AG04449 (cell line): ENCODE measurements at places on chromosomes 7 and 10.

DNA sequence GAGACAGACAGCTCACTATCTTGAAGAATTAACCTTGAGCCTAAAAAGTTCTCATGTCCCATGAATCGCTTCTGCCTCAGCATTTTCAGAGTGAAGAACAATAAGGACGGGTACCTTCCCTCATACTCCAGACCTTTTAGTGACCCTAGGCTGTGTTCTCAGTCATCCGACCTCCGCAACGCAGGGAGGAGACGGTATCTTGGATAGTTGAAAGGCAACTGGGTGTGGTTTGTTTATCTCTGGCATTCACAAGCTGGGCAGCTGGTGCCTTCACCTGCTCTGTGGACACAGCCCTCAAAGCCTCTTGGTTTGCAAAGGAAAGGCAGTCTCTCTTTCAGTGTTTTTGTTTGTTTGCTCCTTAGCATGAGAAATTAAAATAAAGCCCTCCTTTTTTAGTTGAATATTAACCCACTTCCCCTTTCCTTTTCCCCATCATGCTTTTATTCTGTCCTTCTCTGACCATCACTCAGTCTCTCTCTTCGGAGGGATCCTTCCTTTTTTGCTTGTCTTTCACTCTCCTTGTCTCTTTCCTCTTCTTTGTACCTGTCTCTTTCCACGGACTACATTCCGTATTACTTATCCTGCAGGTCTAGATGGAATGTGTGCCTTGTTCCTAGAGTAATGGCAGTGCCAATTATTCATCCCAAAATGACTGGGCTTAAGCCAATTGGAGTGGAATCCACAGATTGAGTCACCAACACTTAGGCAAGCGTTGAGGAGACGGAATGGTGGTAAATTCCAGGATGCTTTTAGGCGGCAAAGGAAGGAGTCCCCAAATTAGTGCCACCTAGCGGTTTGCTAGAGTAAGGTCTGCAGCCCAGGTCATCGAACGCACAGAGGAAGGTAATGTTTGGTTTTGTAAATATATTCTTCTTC is 45.8 kb downstream of the PRR15 start:
- DNase-seq: no peak

GRCh38 chr10:114042895-114043531 is 653 bp upstream of the ADRB1 start:
- DNase-seq: no peak

DNA sequence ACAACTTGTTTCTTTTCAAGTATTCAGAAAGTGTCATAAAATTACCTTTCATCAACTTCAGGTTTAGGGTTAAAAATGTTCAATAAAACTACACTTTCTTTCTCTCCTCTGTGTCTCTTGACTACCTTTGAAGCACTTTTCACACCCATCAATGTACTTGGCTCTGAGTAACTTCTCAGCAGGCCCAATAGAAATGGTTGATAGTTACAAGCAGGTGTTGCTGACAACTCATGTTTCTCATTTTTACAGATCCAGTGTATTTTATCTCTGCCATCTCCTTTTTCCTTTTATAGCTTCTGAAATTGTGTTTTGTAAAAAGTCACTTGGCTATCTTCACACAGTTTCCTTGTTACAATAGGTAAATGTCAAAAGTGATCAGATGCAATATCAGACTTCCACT is 348.0 kb downstream of the PHTF2 start:
- DNase-seq: no peak

DNA sequence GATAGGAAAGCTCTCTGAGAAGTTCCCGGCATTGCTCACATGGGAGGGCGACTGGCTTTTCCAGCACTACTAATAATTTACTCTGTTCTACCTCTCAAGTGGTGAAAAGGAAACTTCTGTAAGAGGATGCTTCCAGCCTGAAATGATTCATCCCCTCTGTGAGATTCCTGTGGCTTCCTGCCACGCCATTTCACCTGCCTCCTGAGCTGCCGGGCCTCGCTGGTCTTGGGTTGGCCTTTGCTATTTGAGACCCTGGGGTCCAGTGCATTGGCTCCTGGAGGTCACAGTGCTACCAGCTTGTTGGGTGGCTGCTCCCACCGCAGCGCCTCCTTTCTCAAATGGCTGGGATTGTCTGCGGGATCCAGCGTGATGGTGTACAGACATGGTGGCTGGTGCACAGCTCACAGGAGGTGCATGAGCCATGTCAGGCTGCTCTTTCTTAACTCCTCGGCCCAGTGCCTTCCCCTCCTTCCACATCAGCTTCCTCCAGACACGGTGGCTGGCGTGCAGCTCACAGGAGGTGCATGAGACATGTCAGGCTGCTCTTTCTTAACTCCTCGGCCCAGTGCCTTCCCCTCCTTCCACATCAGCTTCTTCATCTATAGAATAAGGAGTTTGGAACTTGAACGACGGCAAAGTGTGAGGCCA is 42.9 kb upstream of the PCBD1 start:
- DNase-seq: no peak

DNA sequence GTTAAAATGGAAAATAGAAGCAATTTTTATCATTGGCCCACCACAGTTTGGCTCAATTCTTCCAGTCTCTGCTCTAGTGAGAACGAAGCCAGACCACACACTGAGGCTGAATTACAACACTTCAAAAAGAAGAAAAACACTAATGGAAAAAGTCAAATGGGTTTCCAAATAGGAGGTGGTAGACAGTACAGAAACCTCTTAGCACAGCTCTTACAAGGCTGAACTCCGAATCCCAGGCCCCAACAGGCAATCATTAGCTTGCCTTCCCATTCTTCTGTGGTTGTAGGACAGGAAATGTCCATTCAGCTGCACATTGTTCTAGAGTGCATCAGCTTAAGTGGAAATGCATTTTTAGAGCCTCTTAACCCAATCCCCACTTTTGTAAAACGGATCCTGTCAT is 115.1 kb upstream of the MEOX2 start:
- peak; percentile 44 for DNase-seq

- no peak for DNase-seq
Measured at GRCh38 chr7:57362868-57363267, 87.1 kb upstream of the ZNF716 start.

GRCh38 chr10:95964756-95965155 is 57.0 kb downstream of the CC2D2B start:
- no peak for DNase-seq

DNA sequence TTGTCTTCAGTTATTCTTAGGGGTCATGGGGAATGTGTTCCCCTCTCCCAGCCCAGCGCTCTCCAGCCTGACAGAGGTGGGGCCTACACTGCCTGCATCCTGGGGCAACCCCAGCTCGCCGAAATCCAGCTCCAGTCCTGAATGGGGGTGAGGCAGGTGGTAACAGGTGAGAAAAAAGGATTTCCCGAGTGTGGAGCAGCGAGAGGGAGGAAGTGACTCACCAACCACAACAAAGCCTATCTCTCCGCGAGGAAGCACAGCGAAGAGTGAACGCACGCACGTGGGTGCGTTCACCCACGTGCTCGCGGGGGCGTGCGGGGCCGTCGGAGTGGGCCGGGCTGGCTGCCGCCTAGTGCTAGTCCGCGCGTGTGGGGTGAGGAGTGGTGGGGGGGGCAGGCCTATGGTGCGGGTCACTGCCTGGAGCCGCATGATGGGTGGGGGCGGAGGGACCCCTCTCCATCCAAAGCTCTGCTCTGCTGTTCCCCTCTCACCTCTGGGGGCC is 855 bp upstream of the PALD1 start:
- no peak for DNase-seq

DNA sequence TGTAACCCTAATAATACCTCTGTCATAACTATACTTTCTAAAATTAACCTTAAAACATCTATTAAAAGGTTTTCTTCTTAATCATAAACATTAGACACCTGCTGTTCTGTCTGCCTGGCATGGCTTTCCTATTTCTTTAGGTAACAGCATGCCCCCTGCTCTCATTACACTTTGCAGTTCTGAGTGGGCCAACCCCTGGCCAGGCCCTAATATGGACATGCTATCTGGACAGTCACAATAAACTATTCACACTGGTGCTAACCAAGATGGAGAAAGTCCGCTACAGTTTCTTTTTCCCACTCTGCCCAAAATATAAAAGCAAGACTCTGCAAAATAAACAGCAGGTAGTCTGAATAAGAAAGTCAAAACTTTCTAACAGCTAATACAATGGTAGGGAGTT is 84.0 kb downstream of the ELAPOR2 start:
- DNase-seq: no peak

GRCh38 chr7:120988591-120989256 is at the start of gene CPED1:
CPED1 (plus strand) TSS chr7:120988711; CDS start chr7:120989622, 911 bp downstream.
- DNase-seq: no peak

DNA sequence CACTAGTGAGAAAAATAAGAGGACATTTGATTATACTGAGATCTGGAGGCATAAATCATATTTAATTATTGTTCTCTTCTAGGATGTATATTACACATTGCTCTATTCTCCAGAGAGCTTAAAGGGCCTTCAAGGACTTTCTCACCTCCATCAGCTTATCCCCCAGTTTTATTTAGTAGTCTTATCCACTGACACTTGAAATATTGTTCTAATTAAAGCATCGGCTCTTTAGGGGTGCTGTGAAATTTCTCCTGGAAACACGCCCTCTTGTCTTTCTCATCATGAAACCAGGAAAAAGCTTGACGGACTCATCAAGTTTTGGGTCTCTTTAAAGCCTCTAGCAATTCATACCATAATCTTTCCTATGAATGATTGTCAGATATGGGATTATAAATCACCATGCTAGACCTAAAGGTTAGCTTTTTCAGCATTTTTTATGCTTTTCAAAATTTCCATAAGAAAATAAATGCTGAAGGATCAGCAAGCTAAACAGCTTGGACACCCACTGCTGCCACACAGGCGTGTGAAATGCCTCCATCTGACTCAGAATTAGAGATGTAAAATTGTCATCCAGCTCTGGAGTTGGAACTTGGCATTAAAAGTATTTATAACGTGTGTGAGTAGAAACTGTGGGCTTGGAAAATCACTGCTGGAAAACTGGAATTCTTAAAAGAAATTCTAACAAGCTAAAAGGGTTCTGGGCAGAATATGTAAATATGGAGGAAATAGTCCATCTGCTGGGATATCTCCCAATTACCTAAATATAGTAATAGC is 216.3 kb downstream of the CHRM2 start:
- no peak for DNase-seq

GRCh38 chr7:10584886-10585285 is 388.8 kb upstream of the PHF14 start:
- no peak for DNase-seq

DNA sequence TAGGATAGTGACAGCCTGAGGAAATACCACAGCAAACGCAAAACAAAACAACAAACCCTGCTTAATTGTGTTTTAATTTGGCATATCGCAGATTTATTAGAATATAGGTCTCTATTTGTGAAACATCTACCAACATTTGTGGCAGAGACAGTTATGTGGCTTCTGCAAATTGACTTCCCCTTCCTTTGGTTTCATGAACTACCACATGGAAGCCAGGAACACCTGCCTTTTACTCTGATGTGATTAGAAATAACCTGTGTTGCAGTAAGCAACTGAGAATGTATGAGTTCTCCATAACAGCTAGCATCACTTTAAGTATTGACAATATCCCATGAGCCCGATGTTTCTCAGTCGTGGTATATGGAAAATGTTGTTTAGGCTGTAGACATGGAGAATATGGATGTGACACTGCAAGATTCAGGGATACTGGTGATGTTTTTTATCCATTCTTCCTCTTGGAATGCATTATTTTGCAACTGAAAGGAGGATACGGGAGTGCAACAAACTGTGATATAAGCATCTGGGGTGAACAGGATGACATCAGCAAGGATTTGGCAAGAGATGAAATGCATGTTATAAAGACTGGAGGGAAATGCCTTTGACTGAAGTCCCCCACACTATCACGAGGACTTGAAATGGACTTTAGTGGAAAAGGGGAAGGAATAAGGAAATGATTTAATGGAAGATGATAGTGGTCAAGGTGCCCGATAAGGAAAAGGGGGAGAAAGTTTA is 95.9 kb downstream of the CUBN start:
- DNase-seq: no peak

GRCh38 chr7:668958-669357 is 57.5 kb upstream of the DNAAF5 start:
- no peak for DNase-seq

- no peak for DNase-seq
Measured at GRCh38 chr7:103446049-103446520, at the start of gene SLC26A5. SLC26A5 (minus strand) TSS chr7:103446207; CDS start chr7:103421514, 24,693 bp downstream.

GRCh38 chr7:45229156-45229920 is 71.7 kb downstream of the RAMP3 start:
- DNase-seq: no peak

DNA sequence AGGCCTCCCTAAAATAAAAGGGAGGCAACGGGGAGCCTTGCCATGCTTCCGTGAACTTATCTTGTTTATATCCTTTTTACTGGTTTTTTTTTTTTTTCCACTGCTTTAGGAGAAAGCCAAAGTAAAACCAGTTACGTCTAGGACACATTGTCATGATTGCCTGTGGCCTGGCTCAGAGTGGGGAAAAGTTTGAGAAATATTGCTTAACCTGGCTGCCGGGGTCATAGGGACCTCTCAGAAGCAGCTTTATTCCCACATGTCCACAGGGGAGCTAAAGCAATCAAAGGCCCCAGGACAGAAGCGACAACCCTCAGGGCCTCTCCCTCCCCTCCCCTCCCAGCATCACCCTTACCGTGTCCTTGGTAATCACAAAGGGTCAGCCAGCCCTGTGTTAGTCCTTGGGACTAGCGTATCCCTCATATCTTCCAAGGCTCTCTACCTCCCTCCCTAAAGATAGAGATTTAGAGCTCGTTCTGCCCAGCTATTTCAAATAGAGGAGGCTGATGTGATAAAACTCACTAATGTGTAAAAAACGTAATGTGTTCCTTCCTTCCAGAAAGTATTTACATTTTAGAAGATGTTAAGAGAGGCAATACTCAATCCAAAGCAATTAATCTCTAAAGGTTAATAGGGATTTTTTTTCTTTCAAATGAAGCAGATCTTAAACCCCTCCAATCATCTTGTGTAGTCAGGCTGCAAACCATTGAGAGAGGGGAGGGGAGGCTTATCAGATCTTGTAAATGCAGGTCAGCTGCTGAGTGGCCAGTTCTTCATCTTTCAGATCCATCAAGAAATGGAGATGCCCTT is 64.8 kb upstream of the PRKAR2B start:
- DNase-seq: no peak

DNA sequence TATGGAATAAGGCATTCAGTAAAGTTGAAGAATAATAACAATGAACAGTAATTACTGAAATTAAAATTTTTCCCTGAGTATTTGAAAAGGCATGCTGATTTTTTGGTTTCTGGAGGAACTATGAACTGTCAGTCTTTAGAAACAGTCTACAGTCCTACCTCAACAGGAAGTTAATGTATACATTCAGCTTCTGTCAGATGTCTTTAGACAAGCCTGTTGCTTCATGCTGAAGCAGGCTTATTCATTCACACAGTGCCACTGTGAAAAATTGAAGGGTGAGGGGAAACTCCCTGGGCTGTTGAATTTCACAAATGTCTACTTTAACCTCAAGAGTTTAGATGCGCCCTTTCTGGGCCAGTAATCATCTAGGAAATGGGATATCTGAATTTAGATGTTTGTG is 3.5 kb downstream of the NRF1 start:
- peak; percentile 4 for DNase-seq

DNA sequence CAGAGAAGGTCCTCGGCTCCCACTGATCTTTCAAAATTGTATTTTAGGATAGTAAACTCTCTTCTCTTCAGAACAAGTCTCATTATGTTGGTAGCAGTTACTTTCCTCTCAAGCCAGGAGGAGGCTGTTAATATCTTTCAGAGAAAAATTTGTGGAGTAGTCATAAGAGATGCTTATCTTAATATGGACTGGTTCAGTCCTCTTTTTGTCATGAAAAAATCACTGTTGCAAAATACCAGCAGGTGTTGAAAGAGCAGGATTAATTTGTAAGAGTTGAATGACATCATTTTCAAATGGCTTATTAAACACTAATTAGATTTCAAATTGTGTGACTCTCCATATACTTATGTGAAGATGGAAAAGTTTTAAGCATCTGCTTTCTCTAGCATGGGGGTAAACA is 662.5 kb downstream of the POM121L12 start:
- DNase-seq: no peak
